Activated naive CD4-positive, alpha-beta T cell treated with anti-CD3 and anti-CD28 coated beads, Interleukin-2, amount 50 U/mL, for 16 hours (primary cell): ENCODE measurements at places on chromosomes 13 and 19.
A peak's percentile ranks its signal among the peaks of the same experiment; 100 is the strongest.

DNA sequence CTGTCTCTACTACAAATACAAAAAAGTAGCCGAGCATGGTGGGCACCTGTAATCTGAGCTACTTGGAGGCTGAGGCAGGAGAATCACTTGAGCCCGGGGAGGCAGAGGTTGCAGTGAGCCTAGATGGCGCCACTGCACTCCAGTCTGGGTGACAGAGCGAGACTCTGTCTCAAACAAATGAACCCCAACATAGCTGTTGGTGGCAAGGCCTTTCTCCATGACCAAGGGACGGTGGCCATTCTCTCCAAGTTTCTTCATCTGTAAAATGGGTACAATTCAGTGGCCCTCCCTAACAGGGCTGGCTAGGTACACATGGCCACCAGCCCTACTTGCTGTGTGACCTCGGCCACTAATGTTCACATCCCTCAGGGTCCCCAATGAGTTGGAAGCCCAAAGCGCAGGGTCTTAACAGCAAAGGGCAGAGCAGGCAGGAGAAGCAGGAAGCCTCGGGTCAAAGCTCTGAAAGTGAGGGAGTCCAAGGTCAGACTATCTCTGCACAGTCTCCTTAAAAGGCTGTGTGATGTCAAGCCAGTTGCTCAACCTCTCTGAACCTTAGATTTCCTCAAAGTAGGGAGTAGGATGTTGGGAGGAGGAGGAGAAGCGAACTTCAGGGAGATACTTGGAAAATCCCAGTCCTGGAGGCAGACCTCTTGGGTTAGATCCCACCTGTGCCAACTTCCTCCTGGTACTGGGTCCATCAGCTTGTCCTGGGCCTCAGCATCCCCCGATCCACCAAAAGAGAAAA lies 2.7 kb downstream of the JUND start:
- peak; percentile 64 for DNase-seq

DNA sequence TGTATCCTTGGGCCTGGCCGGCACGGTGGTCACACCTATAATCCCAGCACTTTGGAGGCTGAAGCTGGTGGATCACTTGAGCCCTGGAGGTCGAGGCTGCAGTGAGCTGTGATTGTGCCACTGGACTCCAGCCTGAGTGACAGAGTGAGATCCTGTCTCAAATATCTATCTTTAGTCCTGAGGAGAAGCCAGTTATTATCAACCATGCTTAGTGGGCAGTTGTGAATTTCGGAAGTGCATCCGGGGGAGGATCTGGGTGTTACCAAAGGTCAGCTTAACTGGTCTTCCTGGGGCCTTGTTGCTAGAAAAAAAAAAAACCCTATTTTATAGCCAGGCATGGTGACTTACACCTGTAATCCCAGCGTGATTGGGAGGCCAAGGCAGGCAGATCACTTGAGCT lies 9.6 kb downstream of the DHDH start:
- no peak for DNase-seq

DNA sequence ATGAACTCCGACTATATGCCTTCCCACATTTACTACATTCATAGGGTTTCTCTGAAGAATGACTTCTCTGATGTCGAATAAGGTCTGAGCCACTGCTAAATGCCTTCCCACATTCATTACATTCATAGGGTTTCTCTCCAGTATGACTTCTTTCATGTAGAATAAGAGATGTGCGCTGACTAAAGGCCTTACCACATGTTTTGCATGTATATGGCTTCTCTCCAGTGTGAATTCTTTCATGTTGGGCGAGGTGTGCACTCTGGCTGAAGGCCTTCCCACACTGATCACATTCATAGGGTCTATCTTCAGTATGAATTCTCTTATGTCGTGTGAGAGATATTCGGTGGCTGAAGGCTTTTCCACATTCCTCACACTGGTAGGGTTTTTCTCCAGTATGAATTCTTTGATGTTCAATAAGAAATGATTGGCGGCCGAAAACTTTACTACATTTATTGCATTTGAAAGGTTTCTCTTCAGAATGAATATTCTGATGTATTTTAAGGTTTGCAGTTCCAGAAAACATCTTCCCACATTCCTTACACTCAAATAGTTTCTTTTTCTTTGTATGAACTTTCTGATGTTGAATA lies 35.8 kb downstream of the ZNF667 start:
- no peak for DNase-seq

GRCh38 chr19:30708416-30709178 lies 336.4 kb downstream of the ZNF536 start:
- DNase-seq, result no peak

DNA sequence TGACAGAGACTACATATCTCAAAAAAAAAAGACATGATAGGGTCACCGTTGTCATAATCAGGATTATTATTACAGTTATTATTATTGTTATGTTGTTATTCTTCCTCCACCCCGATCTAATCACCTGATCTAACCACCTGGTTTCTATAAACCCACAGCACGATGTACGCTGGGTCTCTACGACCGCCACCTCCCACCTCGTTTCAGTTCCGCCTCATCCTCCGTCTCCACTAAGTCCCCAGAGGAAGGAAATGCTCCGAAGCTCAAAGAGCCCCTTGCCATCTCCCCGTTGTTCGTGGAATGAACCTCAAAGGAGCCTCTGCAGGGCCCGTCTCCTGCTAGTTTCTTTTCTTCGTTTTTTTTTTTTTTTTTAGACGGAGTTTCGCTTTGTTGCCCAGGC lies 15.9 kb upstream of the MEIS3 start:
- DNase-seq, result no peak

DNA sequence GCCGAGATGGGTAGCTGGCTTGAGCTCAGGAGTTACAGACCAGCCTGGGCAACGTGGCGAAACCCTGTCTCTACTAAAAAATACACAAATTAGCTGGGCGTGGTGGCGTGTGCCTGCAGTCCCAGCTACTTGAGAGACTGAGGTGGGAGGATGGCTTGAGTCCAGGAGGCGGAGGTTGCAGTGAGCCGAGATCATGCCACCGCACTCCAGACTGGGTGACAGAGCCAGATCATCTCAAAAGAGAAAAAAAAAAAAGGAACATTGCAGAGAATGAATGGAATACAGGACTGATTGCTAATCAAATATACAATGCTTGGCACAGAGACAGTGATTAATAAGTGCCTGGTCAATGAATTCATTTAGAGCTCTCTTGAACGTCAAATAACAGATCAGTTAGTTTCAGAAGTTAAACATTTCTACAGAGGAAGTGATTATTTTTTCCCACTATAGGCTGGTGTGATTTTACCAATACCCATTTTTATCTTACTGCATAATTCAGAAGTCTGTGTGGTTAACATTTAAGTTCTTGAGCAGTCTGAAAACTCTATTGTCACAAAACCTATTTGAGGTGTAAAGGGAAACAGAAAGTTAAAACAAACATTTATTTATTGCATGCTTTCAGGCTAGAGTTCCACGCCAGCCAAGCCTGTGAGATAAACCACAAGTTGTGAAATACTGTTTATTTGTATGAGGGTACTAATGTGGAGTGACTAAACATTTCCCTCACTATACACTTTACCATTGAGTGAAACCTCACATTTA lies 7.7 kb upstream of the TBC1D4 start:
- DNase-seq, result no peak

DNA sequence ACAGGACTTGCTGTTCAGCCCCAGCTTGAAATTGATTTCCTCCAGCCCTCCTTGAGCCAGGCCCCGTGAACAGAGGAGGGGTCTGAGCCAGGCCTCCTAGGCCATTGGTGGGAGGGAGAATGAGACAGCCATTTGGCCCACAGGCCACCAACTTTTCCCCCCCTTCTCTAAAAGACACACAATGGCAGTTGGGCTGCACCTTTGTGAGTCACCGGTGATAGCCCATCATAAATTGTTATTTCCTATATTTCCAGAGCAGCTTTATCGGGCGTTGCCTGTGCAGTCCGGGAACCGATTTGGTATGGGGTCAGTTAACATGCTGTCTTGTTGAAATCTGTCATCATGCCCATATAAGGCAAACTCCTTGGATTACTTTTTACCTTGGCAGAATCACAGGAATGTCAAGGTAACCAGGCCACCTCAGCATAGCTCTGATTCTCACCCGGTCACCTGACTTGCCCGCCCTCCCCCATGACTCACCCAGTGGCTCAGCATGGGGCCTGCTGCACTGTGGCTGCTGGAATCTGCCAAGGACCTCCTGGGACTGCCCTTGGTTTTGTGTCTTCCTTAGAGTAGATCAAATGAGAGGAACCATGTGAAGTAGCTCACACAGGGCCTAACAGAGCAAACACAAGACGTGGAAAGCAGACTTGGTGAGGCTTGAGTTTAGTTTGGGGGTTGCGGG lies 36.1 kb downstream of the ACTN4 start:
- no peak for DNase-seq

- DNase-seq, result no peak
Measured at GRCh38 chr19:30064771-30065494, 122.9 kb downstream of the URI1 start.

DNA sequence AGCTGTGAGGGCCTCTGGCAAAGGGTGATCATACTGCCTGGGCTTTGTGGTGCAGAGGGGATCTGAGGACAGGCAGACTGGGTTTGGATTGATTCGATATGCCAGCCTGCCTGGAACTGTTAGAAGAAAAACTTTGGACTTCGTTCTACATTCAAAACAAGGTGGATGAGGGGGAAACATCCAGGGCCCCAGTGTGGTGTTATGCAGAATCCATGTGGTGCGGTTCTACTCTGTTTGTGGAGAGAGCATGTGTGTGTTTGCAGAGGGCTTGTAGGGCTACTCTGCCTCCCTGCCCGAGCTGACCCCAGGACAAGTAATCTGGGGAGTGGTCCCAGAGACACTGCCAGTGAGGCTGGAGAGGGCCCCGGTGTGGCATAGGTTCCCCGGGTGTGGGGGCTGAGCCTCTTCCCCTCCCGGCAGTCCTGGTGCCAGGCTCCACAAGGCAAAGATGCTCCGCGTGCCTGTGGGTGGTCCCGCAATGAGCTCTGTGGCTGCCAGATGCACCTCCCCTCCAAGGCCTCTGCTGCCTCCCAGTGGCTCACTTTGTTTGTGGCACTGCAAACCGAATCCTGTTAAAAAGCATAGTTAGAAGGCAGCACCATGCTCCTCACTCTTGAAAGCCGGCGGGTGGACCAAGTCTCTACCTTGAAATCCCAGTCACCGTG lies 22.3 kb upstream of the TFDP1 start:
- peak; percentile 45 for DNase-seq

- no peak for DNase-seq
Measured at GRCh38 chr19:1161716-1162115, 12.4 kb downstream of the SBNO2 start.

GRCh38 chr19:35460608-35461007 lies 12.6 kb downstream of the FFAR2 start:
- DNase-seq, result no peak

DNA sequence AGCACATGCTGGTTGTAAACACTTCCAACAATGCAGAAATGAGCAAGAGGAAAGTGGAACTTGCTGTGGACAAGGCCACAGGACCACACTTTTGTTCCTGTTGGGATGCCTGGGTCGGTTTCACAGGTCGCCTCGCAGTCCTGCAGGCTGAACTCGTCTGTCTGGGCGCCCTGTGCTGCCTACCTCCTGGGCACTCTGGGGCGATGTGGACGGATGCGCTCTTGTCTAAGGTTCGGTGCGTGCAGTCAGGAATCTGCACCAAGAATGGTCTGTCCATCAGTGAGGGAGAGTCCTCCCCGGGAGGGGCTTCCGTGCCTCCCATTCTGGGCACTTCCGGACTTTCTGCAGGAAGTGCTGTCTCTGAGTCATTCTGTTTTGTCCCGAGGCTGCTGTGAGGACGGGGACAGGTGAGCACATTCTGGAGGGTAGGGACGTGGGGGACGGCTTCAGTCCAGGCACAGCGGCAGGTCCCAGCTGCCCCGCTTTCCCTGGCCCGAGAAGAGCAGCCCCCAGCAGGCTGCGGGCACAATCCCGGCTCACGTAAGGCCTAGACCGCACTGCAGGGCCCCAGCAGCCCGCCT lies 24.1 kb upstream of the SLITRK1 start:
- no peak for DNase-seq

DNA sequence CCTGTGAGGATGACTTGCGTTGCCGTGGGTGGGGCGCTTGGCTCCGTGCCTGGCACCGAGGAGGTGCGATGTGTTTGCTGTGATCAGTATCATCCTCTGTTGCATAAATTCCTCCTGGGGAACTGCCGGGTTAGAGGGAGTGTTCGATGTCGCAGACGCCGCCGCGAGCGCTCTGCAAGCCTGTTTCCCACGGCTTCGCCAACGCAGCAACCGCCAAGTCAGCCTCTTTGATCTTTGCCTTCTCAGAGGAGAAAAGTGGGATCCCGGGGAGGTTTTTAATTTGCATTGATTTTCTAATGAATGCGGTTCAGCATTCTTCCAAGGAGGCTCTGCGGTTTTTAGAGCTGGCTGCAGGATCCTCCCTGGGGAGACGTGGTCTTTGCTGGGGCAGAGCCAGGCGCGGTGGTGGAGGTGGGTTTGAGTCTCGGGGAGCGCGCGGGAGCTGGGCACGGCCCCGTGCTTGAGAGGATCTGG lies 7.6 kb downstream of the GPR32 start:
- DNase-seq, result no peak

- DNase-seq, result no peak
Measured at GRCh38 chr13:44355621-44356020, 18.0 kb upstream of the SERP2 start.

DNA sequence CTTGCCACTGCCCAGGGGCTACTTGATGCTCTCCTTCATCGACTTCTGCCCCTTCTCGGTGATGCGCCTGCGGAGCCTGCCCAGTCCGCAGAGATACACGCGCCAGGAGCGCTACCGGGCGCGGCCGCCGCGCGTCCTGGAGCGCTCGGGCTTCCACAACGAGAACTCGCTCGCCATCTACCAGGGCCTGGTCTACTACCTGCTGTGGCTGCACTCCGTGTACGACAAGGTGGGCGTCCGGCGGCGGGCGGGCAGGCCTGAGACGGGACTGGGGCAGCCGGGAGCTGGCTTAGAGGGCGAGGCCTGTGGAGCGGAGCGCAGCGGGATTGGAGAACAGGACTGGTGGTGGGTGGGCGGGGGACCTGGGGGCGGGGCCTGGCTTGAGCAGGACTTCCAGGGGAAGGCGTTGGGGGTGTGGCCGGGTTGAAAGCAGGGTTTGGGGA lies 12.7 kb upstream of the PSMD8 start:
- peak; percentile 64 for DNase-seq

- no peak for DNase-seq
Measured at GRCh38 chr13:87792878-87793277, 121.7 kb downstream of the SLITRK5 start.

- DNase-seq, result no peak
Measured at GRCh38 chr13:39527961-39528660, 74.9 kb downstream of the LHFPL6 start.

DNA sequence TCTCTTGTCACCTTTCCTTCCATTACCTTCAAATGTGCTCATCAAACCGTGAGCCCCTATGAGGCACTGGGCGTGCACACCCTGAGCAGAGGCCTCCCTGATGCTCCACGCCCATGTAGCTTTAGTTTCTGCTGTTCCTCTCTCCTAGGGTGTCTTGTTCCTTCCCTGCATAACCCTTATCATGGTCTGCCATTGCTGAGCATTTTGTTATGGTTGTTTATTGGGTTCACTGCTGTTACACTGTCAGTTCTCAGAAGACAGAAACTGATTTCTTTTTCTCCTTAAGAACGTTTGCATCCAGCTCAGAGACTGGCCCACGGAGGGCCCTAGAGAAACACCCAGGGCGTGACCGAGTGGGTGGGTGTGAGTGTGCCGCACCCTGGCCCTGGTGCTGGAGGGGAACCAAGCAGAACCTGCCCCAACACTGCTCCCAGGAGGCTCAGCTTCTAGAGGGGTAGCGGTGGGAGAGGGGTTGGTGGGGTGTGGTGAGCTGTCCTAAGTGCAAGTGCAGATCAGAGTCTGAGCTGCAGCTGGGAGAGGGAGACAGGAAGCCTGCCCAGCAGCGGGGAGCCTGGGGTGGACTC lies 61.4 kb upstream of the URI1 start:
- DNase-seq, result no peak

GRCh38 chr13:30753030-30753616 lies 17.8 kb downstream of the ALOX5AP start:
- DNase-seq, result no peak
